T-cell (primary cell): ENCODE measurements at places on chromosomes 11 and 22.
A peak's percentile ranks its signal among the peaks of the same experiment; 100 is the strongest.

DNA sequence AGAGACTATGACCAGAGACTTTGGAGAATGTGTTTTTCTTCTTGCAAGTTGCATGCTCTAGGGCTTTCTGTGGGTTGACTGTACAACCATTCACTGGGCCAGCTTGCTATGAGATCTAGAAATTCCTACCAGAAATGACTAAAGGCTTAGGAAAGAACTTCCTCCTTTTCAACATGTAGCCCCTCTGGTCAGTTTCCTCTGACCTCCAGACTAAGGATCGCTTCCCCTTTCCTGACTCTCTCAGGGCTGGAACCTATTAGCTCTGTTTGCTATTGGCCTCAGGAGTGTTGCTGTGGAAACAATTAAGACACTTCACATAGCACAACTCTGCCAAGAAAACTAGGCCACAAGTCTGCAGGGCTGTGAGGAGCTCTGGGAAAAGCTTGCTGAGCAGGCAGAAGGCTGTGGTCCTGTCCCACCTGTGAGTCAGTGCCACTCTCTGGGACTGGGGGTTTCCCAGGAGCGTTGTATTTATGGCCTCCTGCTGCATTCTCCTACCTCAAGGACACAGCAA is 10.7 kb downstream of the CRY2 start:
- DNase-seq = no peak

DNA sequence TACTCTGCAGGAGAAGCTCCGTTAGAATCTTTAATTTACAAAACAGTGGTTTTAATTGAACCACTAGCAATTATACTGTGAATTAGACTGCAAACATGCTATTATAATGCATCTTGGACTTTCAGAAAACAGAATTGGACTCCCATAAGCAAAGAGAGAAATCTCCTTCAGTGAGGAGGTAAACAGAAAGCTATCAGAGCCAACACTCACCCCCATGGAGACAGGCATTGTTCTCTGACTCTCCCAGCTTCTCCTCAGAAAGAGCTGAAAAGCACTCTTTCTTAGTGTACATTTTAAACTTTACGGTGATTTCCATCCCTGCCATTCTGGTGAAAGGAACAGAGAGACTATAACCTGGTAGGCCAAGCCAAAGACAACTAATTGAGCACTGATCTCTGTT is 176.9 kb downstream of the GRIA4 start:
- no peak for DNase-seq

- no peak for DNase-seq
Measured at GRCh38 chr11:1453611-1454034, 33.0 kb downstream of the MOB2 start.

- DNase-seq = peak; percentile 95
Measured at GRCh38 chr11:11841723-11842420, at the start of gene USP47. USP47 (plus strand) TSS chr11:11841972; CDS start chr11:11842186, 214 bp downstream.

GRCh38 chr11:46491661-46492330 is 100.2 kb upstream of the CHRM4 start:
- no peak for DNase-seq

DNA sequence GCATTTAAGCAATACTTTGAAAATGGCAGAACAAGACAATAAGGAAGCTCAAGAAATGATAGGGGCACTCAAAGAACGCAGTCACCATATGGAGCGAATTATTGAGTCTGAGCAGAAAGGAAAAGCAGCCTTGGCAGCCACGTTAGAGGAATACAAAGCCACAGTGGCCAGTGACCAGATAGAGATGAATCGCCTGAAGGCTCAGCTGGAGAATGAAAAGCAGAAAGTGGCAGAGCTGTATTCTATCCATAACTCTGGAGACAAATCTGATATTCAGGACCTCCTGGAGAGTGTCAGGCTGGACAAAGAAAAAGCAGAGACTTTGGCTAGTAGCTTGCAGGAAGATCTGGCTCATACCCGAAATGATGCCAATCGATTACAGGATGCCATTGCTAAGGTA is 51.9 kb downstream of the SPECC1L start:
- no peak for DNase-seq

GRCh38 chr22:45819305-45819704 is 147.7 kb downstream of the ATXN10 start:
- DNase-seq = no peak

- no peak for DNase-seq
Measured at GRCh38 chr22:25488244-25489020, 76.0 kb upstream of the GRK3 start.

- DNase-seq = no peak
Measured at GRCh38 chr11:70818351-70818750, 420.0 kb downstream of the CTTN start.

- no peak for DNase-seq
Measured at GRCh38 chr11:113446112-113446511, 29.1 kb downstream of the DRD2 start.

DNA sequence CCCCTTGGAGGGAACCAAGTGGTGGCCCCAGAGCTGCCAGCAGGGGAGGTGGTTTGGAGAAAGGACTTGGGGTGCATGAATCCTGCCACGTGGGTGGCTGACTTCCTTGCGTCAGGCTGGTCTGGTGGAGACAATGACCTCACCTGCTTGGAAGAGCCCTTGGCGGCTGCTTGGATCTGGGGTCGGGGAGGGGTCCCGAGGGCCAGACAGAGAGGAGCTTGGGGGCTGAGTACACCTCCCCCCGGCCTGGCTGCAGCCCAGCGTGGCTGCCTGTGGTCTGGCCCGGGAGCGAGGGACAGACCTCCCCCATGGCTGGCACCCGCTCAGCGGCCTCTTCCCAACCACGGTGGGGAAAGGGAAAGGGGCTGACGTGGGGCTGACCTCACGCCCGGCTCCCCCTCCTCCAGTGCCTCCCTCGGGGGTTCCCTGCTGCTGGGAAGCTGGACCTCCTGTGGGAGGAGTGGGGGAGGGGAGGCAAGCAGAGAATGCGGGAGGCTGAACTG is 13.8 kb downstream of the LIF start:
- DNase-seq = no peak

GRCh38 chr11:36214976-36215692 is 74.1 kb downstream of the COMMD9 start:
- DNase-seq = no peak

- no peak for DNase-seq
Measured at GRCh38 chr11:85029964-85030363, 597.2 kb downstream of the DLG2 start.

- DNase-seq = no peak
Measured at GRCh38 chr22:45692549-45692948, 20.9 kb downstream of the ATXN10 start.

GRCh38 chr11:45484326-45484883 is 181.0 kb downstream of the CHST1 start:
- DNase-seq = no peak
